ENCODE measurements at places on chromosomes 2 and 18.

GRCh38 chr2:10410823-10411437 lies 37.2 kb downstream of the ODC1 start:
- DNase-seq = no peak

DNA sequence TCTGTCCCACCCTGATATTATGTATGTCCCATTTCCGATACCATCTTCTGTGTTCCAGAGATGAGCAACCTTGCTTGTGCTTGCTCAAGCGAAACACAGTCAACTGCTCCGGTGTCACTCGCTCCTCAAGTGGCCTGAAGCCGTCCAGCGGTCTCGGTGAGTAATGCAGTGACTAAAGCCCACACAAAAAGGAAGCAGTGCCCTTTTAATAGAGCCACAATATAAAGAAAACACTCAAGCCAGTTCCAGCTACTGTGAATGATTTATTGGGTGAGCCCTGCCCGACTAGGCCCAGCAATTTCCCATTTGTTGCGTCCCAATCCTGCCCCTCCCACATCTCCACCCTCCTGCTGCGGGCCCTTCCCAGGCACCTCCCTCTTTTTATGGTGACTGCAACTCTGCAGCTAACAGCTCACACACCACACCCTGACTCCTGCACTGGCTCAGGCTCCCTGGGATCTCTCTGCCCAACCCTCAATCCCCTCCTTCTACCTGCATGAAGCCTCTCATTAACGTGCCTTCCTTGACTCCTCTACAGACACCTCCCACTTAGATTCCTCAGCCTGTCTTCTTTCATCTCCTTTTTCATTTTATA lies 44.2 kb upstream of the DSC1 start:
- DNase-seq = no peak

DNA sequence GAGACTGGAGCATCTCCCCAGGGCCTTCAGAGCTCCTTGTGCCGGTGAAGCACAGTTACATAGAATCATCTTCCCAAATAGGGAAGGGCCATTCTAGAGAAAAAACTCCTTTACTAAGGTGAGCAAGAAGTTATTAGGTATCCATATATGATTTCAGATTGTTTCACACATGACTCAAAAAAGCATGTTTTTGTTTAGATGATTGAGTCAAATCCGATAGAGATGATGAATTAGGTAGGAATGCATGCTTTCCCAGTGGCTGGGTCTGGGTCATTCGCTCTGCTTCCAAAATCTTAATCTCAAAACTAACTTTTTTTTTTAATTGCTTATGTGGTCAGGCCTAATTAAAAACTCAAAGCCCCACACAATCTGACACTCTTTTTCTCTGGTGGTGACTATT lies 3.8 kb downstream of the NT5C1B start:
- peak; percentile 20 for DNase-seq

- DNase-seq = peak; percentile 76
These were observed 6.8 kb downstream of the SCTR start for GRCh38 chr2:119517433-119517832.

DNA sequence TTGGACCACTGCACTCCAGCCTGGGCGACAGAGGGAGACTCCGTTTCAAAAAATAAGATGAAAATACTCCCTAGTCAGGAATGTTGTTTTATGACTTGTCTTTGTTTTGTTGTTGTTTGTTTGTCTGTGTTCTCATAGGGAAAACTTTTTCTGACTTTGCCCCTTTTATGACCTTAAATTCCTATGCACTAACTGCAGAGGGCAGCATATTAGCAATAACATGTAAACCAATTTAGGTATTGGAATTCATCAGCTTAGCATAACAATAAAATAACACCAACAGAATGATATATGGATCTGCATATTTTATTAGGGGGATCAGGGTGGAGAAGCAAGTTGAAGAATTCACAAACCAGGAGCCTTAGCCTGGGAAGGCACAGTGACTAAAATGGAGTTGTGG lies 631.5 kb downstream of the SUCLG1 start:
- no peak for DNase-seq

DNA sequence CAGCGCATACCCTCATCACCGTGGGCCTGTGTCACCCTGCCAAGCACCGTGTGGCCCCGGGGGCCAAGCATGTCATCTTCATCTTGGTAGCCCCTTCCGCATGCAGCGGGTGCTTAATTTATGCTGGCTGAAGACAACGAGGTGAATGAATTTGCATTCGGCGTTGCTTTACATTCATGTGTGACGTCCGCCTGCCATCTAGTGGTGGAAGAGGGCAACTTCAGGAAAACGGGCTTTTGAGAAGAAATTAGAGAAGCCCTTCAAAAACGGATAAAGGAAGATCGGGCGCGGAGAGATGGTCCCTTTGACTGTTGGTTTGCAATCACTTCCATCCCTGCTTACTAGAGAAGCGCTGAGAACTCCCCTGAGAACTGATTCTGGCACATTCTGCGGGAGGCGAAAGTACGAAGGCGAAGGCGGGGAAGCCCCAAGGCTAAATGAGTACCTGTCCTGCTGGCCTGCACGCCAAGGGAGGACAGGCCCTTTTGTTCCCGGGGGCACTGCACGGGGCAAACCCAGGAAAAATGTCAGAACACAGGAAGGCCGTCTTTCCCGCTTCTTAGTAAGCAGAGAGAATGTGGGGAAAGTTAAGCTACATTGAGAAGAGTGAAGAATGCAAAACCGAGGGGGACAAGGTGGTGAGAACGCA lies 145.9 kb downstream of the ZNF516 start:
- DNase-seq = peak; percentile 79

All from AG08396 (cell line).